Left renal pelvis (tissue), 4 donors: ENCODE measurements at places on chromosomes 7 and 10. TPM values are rescaled to one million over a fixed set of nuclear protein-coding genes. Genes with fewer than 3 reads are reported as not detected.
A peak's percentile ranks its signal among the peaks of the same experiment; 100 is the strongest.

DNA sequence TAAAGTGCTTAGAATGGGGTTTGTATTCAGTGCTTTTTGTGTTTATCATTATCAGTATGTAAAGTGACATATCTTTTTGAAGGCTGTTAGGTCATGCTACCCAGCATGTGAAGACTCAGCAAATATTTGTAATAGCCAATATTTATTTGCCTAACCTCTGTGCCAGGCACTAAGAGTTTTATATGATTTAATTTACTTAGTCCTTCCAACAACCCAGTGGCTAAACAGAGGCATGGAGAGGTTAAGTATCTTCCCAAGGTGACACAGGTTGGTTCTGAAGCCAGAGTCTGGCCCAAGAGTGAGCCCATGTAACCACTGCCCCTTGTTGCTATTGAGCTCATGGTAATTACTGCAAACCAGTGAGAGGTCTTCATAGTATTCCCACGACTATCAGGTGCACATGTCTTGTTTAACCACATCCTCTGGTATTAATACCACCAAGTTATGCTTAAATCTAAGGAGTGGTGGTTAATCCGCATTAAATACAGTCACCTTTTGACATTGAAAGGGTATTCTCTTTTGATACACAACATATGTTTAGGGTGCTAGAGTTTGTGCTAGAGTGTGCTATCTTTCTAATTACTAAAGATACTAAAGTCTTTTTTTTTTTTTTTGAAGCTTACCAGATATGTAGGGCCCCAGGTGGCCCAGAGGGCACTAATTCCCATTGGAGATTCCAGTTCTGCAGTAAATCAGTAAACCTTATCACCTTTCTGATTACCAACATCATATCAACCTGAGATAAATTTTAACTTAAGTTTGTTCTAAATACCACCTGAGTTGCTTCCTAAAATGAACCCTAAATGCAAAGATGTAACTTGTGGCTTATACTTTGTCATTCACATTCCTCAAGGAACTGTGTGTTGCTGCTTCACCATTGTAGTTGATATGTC, 2.9 kb downstream of the ADD3 start:
- no peak for DNase-seq

- no peak for DNase-seq
Measured at GRCh38 chr10:17033529-17034260, 95.9 kb downstream of the CUBN start.

DNA sequence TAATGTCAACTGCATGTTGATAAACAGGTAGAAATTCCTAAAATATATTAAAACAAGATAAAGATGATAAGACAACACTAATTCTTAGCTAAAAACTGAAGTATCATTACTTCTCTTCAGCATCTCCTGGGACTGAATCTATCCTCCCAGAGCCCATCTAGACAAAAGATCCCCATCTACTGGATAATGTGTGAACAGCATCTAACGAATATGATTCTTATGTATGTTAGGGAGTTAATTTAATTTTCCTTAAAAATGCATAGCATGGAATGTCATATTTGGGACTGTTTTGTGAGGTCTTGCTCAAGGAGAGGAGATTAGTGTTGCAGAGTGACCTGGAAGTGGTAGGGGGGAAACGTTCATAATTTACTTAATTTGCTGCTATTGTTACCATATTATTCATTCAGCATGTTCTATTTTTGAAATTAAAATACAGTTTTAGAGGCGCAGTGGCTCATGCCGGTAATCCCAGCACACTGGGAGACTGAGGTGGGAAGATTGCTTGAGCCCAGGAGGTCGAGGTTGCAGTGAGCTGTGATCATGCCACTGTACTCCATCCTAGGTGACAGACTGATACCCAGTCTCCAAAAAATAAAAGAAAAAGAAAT, 305.1 kb upstream of the CSTF2T start:
- DNase-seq, result peak; percentile 32

DNA sequence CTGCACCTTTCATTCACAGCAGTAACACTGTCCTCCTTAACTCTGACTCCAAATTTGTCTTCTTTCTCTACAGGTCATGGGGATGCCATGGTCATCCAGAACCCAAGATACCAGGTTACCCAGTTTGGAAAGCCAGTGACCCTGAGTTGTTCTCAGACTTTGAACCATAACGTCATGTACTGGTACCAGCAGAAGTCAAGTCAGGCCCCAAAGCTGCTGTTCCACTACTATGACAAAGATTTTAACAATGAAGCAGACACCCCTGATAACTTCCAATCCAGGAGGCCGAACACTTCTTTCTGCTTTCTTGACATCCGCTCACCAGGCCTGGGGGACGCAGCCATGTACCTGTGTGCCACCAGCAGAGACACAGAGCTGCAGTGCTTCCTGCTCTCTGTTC, 156.2 kb upstream of the PRSS1 start:
- DNase-seq, result no peak

DNA sequence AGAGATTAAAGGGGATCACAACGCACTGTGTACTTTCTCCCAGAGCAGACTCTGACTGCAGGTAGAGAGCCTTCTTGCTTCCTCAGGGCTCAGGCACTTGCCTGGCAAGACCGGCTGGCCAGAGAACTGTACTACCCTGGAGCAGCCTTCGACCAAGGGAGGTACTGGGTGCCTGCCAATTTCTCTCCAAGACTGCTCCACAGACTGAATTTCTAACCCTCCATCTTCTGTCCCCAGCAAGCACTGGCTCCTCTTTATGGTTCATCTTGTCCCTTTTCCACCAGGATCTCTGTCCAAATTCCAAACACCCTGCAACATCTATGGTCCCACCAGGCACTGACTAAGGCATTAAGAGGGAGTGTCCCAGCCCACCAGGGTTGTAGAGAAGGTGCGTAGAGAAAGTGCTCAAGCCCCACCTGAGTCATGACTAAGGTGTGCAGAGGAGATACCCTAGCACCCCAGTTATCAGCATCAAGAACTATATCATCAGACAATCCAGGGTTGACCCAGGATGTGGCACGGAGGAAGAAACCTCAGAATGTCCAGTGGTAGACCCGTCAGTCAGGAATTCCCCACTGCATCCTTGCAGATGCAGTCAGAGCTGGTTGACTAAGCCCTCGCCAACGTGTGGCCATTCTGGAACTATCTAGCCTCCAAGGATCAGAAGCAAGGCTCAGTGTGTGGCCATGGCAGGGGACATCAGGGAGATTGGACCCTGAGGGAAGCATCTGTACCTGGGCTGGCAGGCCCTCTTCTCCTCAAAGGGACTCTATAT, 60.9 kb upstream of the CAMK2B start:
- no peak for DNase-seq

DNA sequence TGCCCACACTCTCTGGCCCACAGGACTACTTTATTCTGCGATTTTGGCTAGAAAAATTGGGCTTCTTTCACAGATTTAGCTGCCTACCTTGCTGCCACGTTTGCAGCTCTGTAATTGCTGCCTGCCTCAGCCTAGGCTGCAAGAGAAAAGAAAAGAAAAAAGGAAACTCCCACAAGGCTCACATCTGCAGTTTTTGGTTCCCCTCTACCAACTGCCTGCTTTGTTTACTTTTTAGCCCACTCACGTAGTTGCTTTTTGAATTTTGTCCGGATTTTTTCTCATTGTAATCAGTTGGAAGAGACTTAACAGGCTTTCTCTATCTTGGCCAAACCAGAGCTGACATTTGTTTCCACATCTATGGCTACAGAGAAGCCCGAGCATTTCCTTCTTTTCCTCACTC, 24.3 kb downstream of the SUN3 start:
- no peak for DNase-seq

GRCh38 chr10:78589687-78590086, 479.1 kb upstream of the ZMIZ1 start:
- DNase-seq, result no peak

DNA sequence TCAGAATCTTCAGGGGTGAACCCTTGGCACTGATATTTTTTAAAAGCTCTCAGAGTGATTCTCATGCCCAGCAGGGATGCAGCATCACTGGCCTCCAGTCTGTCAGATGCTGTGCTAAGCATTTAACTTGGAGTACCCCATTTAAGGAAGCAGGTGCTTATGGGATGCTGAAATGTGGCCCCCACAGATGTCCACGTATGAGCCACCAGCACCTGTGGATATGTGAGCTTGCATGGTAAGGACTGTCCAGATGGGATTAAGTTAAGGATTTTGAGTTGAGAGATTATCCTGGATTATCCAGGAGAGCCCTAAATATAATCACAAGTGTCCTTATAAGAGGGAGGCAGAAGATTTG, 17.7 kb downstream of the CHST3 start:
- DNase-seq, result no peak

DNA sequence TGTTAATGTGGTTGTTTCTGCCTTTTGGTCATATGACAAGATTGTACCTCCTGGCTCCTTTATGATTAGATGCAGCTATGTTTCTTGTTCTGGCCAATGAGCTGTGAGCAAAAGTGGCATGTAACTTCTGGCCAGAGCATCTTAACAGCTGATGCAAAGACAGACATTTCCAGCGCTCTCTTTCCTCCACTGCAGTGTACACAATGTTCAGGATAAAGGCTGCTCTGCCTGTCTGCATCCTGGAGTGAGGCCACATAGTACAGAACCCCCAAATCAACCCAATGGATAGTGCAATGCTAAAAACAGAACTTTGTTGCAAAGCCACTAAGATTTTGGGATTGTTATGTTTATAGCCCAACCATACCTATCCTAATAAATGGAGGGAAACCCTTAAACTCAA, 17.9 kb downstream of the EPC1 start:
- DNase-seq, result no peak

DNA sequence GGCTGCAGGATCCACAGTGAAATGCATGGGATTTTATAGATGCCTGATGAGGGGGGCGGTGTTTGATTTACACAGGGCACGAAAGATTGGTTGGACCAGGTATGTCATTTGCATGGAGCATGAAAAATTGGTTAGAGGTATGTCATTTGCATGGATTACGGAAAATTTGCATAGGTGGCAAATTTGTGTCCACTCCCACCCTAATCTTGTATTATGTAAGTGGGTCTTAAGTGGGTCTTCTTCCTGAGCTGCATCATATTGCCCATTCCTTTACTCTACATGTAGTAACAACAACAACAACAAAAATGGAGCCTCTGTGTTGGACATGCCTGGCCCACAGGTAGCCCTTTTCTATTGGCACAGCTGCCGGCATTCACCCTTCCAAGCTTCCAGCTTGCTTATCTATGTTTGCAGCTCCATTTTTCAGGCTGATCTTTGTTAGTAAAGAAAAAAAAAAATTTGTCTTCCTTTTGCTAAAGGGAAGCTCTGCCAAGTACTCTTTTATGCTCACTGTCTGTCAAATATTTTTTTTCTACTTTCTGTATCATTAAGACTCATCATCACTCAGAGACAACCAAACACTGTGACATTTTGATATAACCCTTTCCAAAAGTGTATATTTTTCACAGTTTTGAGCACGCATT, 10.3 kb upstream of the ZNF273 start:
- no peak for DNase-seq

- DNase-seq, result no peak
Measured at GRCh38 chr10:115974351-115974750, 298.7 kb downstream of the GFRA1 start.

DNA sequence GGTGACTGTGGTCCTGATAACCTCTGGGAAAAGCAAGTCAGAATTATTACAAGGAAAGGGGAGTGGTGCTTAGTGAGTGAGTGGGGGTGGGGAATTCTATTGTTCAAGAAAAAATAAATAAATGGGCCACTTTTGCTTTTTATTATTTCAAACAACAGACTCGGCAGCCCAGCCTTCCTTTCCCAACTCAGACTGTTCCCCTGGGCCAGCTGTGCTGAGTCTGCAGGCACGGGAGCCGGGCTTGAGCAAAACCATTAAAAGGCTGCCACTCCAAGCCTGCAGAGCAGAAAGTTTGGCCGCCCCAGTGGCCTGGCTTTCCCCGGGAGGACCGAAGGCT, 90.0 kb downstream of the PLXNA4 start:
- no peak for DNase-seq

Gene FKBP6
- polyA plus RNA-seq, result 0.17 TPM

Gene OPN4
- not detected for polyA plus RNA-seq

Gene KCP
- polyA plus RNA-seq, result 22.9 TPM

Gene HOXA5
- 76.3 TPM for polyA plus RNA-seq

Gene SPDYE8
- 0.32 TPM for polyA plus RNA-seq
